KG1 (cell line): ENCODE measurements at places on chromosomes 16 and 17.

GRCh38 chr17:78875363-78876093 lies 27.5 kb downstream of the CEP295NL start:
- DNase-seq, result no peak

- no peak for DNase-seq
These were observed 102.8 kb downstream of the GSG1L start for GRCh38 chr16:27960619-27961295.

- DNase-seq, result no peak
These were observed 16.1 kb downstream of the CCR7 start for GRCh38 chr17:40548982-40549685.

GRCh38 chr17:32553168-32553567 lies 66.4 kb downstream of the CDK5R1 start:
- DNase-seq, result no peak

DNA sequence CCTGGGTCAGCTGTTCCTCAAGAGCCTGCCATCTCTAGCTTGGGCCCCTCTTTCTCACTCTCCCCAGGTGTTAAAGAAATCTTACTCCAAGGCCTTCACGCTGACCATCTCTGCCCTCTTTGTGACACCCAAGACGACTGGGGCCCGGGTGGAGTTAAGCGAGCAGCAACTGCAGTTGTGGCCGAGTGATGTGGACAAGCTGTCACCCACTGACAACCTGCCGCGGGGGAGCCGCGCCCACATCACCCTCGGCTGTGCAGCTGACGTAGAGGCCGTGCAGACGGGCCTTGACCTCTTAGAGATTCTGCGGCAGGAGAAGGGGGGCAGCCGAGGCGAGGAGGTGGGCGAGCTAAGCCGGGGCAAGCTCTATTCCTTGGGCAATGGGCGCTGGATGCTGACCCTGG lies 6.8 kb downstream of the CNP start:
- DNase-seq, result no peak

DNA sequence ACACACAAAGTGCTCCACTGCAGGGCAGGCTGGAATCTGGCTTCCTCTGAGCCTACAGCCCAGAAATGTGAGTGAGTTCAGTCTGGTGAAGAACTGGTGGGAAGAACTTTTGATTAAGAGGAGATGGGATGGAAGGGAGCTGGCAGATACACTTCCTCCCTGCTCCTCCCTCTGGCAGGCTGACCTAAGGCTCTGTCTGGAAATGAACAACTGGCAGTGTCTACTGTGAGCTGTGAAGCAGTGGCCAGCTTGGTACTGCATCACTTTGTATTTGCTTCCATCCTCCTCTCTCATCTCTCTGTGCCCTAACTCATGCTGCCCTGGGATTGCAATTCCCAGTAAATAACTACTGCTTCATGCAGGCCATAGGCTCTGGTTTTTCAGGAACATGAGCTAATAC lies 45.6 kb downstream of the MAF start:
- no peak for DNase-seq

GRCh38 chr16:68257906-68258800 lies 6.2 kb upstream of the SLC7A6 start:
- no peak for DNase-seq
